ENCODE measurements at places on chromosomes 16 and 17. TPM values are rescaled to one million over a fixed set of nuclear protein-coding genes. Genes with fewer than 3 reads are reported as not detected.

DNA sequence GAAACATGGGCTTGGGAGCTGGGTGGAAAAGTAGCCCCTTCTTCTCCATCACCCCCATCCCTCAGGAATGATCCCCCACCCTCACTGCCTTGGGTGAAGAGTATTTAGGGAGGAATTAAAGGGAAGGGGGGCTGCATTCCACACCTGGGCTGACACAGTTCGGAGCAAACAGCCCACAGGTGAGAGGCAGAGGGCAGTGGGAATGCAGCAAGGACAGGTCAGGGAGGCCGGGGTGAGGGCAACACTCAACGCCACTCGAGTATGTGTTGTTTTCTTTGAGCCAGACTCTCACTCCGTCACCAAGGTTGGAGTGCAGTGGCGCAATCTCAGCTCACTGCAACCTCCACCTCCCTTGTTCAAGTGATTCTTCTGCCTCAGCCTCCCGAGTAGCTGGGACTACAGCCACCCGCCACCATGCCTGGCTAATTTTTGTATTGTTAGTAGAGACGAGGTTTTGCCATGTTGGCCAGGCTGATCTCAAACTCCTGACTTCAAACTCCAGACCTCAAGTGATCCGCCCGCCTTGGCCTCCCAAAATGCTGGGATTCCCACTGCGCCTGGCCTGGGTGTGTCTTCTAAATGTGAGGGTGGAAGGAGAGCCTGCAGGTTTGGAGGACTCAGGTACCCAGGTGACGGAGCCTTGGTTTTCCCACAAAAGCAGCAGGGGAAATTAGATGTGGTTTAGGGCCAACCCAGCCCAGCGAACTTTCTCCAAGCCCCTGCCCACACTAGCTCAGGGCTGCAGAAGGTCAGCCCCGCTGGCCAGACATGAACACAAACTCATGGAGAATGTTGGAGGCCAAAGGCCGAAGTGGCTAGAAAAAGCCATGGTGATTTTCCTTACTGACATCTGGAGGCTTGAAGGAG is 21.2 kb upstream of the ITGA3 start:
- DNase-seq, result no peak

GRCh38 chr16:85327731-85328675 is 215.7 kb upstream of the CIBAR2 start:
- DNase-seq, result no peak

EEF2KMT gene
- polyA plus RNA-seq, result 15.1 TPM

GRCh38 chr16:80816356-80816755 is 12.0 kb upstream of the CDYL2 start:
- no peak for DNase-seq

- peak; percentile 44 for DNase-seq
Measured at GRCh38 chr16:31181102-31181830, 1.3 kb downstream of the FUS start.

- no peak for DNase-seq
Measured at GRCh38 chr16:64621616-64622015, 500.2 kb downstream of the CDH11 start.

DNA sequence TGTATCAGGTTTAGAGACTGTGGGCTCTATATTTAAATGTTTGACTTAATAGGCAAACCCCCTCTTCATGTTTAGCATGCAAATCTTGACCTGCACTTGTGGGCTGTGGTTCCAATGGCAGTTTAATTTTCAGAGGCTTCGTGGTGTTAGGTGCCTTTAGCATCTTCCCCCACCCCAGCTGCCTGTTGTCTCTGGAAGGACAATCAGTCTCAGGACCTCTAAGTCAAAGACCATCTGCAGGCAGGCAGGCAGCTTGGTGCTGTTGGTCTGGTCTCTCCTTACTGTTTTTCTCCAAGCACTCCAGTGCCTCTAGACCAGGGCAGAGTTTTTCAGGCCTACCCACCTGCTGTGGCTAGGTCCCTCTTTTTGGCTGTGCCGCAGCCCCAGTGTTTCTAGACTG is 990.4 kb downstream of the CDH11 start:
- DNase-seq, result no peak

DNA sequence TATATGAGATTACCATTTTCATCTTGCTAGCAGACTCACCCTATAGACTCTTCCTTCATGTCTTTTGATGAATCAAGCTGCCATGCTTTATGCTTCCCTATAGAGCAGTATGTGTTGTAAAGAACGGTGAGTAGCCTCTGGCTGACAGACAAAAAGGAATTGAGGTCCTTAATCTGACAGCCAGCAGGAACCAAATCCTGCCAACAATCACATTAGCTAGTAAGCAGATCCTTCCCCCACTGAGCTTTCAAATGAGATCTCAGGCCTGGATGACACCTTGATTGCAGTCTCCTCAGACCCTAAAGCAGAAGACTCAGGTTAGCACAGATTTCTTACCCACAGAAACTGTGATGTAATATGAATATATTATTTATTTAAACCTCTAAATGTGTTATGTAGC is 577.0 kb downstream of the CDH11 start:
- no peak for DNase-seq

- DNase-seq, result no peak
Measured at GRCh38 chr17:79633993-79634813, 23.4 kb upstream of the RBFOX3 start.

- DNase-seq, result peak; percentile 89
Measured at GRCh38 chr16:83343935-83344366, 463.8 kb upstream of the HSBP1 start.

TMEM204 gene
- polyA plus RNA-seq, result 13.2 TPM

DNA sequence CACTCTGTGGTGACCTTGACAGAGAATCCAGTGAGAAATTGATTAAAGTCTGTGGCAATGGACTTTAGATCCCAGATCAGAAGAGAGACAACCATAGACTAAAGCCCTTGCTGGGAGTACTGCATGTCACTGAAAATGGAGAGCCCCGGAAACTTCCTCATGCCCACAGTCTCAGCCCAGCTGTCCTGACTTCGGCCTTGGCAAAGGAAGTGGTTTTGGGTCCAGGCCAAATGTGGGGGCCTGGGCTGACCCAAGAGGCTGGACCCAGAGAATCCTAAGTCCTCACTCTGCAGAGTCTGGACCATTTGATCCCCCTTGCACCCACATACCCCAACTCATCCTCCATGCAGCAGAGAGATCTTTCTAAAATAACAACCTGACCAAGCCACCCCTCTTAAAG is 4.7 kb upstream of the BEAN1 start:
- no peak for DNase-seq

RGS11 gene
- polyA plus RNA-seq, result 0.48 TPM

GRCh38 chr17:72430611-72431432 is 310.0 kb downstream of the SOX9 start:
- no peak for DNase-seq
